Stimulated activated CD4-positive, alpha-beta T cell treated with anti-CD3 and anti-CD28 coated beads, Interleukin-1b, Interleukin-23, amount 100 ng/mL, for 24 hours (primary cell): ENCODE measurements at places on chromosomes 1 and 21.
A peak's percentile ranks its signal among the peaks of the same experiment; 100 is the strongest.

DNA sequence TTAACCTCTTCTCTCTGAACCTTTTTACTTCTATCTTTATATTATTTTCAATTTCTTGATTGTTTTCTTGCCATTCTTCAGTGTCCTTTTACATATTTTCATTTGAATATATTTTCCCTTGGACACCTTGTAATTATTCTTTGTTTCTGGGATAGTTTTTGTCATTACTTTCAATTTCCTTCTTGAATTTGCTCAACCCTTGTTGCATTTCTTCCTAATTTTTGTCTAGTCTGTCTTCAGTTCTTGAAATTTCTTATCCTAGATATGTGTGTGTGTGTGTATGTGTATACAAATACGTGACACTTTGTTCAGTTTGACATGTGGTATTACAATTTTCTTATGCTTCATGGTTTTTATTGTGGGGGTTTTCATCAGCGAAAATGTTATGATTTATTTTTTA is 1.9 kb upstream of the GALNT2 start:
- no peak for DNase-seq

GRCh38 chr1:168348146-168348709 is 67.6 kb downstream of the TBX19 start:
- DNase-seq = no peak

DNA sequence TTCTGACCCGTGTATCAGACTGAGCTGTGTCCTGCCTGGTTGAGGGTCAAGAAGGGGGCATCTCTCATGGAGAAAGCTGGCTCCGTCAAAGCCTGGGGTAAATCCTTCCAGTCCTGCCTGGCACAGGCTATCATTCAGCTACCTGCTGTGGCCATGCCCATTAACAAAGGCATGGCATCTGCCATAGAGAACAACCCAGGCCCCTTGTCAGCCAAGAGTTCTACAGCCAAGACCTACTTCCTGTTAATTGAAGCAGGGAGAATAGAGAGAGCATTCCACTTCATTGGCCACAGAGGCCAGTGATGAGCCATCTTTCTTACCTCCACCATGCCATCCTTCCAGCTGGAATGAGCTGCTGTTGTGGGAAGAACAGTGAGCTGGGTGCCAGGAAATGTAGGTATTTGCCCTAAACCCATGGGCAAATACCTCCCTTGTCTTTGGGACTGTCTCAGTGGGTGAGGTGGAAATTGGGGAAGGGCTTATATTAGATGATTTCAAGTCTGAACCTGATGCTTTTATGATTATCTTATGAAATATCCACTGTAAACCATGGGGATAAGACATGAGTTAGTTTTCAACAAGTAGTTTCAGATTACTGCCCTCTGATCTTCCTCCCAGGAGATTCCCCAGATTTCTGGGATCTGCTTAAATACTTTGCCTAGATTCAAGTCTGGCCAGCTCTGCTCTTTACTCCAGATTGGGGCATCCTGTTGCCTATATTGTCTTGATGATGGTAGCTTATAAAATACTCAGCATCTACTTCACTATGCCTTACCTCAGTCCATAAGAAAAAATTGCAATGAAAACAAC is 11.2 kb upstream of the KCNQ4 start:
- DNase-seq = no peak

DNA sequence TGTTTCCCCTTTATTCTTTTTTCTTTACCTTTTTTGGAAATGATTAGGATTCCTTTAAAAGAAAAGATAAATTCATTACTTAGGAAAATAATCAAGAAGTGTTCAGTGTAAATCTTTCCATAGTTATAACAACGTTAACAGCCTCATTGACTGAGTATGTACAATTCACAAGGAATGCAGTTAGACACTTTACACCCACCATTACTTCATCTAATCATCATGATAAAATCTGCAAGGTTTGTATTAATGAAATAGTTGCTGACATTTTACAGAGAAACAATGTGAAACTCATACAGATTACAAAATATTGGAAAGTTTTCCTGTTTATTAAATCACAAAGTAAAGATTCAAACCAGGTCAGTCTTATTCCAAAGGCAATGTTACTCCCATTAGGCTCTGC is 59.3 kb upstream of the NEGR1 start:
- DNase-seq = no peak

GRCh38 chr1:94622757-94623156 is 81.2 kb upstream of the F3 start:
- DNase-seq = no peak

- DNase-seq = no peak
These were observed 1.9 kb downstream of the PPFIA4 start for GRCh38 chr1:203028067-203028783.

GRCh38 chr1:247212627-247213617 is 41.1 kb upstream of the ZNF124 start:
- DNase-seq = no peak

GRCh38 chr1:3864884-3865283 is 7.6 kb downstream of the DFFB start:
- DNase-seq = no peak

DNA sequence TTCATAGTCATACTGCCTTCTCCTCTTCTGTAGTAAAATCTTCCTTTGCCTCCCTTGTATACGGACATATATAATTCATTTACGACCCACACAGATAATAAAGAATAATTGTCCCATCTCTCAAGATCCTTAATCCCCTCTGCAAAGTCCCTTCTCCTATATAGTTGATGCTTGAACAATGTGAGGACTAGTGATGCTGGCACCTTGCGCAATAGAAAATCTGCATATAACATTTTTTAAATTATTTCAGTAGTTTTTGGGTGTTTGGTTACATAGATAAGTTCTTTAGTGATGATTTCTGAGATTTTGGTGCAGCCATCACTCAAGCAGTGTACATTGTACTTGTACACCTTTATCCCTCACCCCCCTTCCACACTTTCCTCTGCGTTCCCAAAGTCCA is 21.0 kb downstream of the DIRAS3 start:
- DNase-seq = no peak

- DNase-seq = no peak
These were observed 685 bp downstream of the CRTC2 start for GRCh38 chr1:153957744-153958110.

GRCh38 chr1:205914730-205915129 is 28.5 kb downstream of the SLC26A9 start:
- DNase-seq = no peak

DNA sequence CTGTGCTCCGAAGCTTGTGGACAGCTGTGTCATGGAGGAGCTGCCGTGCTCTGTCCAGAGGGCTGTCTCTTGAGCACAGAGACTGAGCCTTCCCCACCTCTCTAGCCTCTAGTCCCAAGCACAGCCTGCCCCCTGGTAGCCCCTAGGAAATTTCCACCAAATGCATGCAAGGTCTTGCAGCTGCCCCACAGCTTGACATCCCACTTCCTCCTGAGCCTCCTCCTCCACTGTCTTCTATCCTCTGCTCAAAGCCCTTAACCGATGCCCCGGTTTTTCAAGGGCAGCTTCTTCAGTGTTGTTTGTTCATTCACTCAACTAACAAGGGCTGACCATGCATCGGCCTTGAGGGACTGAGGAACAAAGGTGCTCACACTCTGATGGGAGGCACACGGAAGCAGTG is 20.6 kb upstream of the PROK1 start:
- DNase-seq = no peak

DNA sequence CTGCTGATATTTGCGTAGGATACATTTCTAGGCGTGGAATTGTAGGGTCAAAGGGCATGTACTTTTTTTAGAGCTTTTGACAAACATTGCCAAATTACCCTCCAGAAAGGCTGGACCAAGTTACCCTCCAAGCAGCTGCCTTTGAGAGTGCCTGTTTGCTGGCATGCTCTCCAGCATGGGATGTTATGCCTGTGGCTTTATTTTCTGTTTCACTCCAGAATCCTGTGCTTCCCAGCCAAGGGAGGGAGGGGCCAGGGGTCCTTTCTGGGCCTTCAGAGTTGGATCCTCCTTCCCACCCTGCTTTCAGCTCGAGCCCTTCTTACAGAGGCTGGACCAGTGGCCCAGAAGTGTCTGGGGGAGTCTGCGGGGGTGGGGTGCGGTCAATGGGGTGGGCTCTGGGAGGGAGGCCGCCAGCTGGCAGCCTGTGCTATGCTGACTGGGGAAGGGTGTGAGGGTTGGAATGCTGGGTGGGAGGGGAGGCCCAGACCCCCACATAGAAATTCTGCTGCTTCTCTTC is 81.2 kb downstream of the EPHB2 start:
- DNase-seq = no peak

DNA sequence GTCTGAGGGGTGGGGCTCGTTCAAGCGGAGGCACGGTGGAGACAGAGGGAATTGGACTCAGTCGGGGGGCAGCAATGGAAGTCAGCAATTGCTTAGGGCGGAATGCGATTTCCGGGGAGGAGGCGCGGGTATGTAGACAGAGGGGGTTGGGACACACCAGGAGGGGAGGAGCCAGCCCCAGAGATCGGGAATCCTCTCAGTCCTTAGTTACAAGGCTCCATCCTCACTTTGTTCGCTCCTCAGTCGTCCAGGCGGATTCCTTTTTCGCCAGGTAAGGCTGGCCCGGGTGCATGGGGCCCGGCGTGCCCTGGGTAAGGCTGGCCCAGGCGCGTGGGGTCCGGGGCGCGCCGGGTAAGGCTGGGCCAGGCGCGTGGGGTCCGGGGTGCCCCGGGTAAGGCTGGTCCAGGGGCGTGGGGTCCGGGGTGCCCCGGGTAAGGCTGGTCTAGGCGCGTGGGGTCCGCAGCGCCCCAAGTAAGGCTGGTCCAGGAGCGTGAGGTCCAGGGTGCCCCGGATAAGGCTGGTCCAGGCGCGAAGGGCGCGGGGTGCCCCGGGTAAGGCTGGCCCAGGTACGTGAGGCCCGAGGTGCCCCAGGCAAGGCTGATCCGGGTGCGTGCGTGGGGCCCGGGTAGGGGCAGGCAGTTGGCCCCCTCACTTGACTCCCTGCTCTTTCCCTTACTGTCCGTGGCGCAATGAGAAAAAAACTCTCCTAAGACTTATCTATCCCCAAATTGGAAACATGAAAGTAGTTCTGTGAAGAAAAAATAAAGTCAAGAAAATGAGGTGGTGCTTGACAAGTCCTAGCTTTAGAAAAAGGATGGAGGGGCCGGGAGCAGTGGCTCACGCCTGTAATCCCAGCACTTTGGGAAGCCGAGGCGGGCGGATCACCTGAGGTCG is at the start of gene L1TD1:
L1TD1 (plus strand) TSS at position 199 of the 894 bp plus-strand sequence. CDS start 11,780 bp downstream, outside the sequence.
- DNase-seq = no peak

GRCh38 chr1:31627930-31628559 is 10.6 kb downstream of the HCRTR1 start:
- no peak for DNase-seq

DNA sequence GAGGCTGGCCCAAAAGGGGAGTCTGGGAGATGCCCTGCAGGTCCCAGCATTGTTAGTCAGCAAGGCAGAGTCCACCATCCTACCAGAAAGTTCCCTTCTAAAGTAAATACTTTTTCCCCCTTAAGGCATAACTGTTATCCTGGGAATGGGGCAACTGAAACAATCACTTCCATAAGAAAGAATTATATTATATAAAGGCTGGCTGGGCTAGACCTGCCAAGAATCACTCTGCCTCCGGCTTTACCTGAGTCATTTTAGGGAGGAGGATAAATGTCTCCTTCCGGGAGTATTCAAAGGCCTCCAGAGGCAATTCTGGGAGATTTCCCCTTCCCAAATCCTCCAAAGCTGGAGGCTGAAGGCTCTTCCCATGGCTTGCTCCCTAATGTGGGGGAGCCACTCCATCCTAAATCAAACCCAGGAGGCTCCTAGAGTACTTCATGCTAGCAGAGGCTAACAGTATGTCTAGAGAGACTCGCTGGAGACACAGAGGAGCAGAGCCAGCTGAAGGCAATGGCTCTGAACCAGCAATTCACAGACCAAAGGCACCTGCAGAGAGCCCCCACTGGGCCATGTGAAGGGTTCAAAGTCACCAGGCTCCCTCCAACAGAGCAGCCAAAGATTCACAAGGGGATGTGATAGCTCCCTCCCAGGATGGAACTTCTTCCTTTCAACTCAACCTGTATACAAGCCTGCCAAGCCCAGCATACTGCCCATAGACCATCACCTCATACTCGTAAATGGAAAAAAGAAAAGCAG is 116.0 kb downstream of the ASTN1 start:
- DNase-seq = no peak

DNA sequence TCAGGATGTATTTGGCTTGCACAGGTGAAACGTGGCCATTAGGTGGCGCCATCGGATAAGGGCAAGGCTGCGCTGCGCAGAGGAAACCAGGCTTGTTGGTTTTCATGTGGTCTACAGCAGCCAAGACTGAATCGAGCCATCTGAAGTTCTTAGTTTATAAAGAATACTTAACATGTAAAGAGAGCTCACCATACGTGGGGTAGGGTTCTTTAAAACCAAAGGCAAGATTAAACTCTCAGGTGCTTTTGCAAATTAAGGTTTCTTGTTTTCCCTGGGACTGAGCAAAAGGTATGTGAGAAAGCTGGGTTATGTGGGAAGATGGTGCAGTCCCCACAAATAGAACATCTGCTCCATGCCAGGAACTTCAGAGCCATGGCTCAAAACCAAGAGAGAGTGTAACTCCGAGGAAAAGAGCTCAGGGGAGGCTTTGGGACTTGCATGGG is 9.3 kb downstream of the MASP2 start:
- peak; percentile 90 for DNase-seq

DNA sequence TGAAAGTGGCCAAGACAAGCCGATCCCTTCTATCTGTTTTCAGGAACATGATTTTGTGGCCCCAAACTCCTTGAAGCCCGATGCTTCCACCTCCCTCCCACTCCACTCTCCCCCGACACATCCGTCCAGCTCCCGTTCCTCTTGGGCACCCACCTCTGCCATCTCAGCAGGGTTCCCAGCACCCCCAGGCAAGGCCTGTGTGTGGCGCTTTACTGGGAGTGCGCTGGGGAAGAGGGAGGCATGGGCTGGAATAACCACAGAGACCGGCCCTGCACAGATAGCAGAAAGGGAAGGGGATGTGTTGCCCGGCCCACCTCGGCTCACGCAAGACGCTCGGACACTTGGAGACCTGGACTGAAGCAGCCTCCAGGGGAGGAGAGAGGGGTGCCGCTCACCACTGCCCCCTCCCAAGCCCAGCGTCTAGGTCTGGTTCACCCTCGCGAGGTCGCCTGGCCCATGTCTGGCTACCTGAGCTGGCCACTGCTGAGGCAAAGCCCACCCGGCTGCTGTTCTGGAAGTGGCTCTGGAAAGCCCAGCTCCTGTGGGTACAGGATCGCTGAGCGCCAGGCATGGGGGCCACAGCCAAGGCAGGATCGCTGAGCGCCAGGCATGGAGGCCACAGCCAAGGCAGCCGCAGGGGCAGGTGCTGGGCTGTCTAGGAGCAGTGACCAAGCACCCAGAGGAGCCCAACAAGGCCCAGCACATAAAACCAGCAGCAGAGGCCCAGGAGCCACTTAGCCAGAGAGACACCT is 23.8 kb upstream of the COL18A1 start:
- DNase-seq = no peak

GRCh38 chr21:24781146-24781545 is 826.1 kb downstream of the MRPL39 start:
- no peak for DNase-seq

GRCh38 chr1:84569216-84569615 is 5.0 kb downstream of the CTBS start:
- no peak for DNase-seq

DNA sequence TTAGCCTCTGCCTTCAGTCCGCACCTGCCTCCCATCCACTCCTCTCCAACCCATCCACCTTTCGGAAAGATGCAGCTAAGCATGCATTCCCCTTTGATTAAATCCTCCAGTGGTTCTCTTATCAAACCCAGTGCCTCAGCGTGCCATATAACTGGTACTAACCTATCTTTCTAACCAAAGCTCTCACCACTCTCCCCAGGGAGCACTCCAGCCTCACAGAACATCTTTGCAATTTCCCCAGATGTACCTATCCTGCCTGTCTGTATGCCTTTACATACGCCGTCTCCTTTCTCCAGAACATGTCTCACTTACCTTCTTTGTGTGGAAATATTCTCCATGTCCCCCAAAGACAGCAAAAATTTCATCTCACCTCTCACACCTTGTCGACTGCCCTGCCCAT is 80.0 kb downstream of the SLC25A24 start:
- DNase-seq = no peak

- no peak for DNase-seq
These were observed 119.6 kb downstream of the ADGRL2 start for GRCh38 chr1:81920245-81920740.
